ENCODE measurements at places on chromosomes 2 and 18. TPM values are rescaled to one million over a fixed set of nuclear protein-coding genes. Genes with fewer than 3 reads are reported as not detected.

DNA sequence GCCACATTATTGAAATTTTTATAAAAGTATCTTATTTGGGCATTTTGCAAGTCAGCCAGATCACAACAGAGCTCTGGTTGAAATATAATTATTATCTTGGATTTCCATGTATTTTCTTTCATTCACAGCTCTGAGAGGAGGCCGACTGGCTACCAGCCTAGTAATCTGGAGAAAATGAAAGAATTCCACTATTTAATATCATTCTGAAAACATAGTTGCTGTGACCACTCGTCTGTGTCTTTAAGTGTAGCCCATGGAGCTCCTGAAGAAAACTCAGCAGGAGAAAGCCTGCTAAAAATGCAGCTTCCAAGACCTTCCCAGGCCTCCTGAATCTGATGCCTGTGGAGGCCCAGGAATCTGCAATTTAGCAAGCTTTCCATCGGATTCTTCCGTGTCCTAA lies 114.7 kb downstream of the SH3BP4 start:
- no peak for DNase-seq

DNA sequence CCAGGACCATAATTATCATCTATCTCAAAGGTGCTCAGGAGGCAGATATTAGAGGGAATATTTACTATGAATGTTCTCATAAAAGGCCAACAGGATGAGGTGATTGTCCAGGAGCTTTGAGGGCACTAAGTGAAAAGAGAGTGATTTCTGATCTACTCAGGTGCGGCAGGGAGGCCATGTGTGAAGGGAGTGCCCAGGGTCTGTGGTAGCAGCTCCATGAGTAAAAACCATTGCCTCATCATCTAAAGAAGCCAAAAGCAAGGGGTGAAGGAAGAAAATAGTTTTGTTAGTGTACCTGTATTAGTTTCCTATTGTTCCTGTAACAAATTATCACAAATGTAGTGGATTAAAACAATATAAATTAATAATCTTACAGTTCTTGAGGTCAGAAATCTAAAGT lies 22.5 kb downstream of the RND3 start:
- no peak for DNase-seq

DNA sequence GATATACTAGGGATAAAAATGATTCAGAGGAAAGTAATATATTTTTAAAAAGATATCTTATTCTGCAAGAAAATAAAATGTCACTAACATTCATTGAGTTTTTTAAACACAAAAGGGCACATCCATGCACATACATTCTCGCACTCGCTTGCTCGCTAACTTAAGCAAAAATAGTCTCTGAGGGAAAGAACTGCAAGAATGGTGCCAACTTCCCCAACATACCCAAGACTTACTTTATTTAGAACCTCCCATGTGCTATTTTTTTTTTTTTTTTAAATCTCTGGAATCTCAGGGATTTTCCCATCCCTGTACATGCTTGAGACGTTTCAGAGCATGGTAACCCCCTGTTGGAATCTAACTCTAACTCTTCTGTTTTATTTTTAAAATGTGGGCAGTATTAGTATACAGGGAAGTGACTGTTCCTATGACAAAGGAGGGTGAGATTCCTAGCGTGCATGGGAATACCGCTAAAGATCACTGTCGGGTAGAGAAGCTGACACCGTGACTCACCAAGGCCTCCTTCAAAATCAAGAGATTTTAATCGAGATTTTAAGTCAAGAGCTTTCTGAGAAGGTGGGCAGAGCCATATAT lies 187.9 kb upstream of the ZEB2 start:
- no peak for DNase-seq

- no peak for DNase-seq
Measured at GRCh38 chr2:204177251-204177976, 240.9 kb downstream of the ICOS start.

GRCh38 chr2:241859436-241860183 lies 916 bp upstream of the PDCD1 start:
- peak; percentile 47 for DNase-seq

RAB6C gene
- total RNA-seq, result 0.23 TPM

FBLN7 gene
- total RNA-seq, result 2.9 TPM
